ENCODE measurements at places on chromosomes 4 and X. TPM values are rescaled to one million over a fixed set of nuclear protein-coding genes. Genes with fewer than 3 reads are reported as not detected.

DNA sequence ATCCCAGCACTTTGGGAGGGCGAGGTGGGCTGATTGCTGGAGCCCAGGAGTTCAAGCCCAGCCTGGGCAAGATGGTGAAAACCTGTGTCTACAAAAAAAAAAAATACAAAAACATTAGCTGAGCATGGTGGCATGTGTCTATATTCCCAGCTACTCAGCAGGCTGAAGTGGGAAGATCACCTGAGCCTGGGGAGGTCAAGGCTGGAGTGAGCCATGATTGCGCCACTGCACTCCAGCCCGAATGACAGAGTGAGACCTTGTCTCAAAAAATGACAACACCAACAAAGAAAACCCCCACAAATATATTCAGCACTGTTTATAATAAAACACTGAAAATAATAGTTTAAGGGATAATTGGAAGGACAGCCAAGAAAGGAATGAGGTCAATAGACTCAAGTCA, 3.6 kb upstream of the ELOVL6 start:
- peaks cover 4% of the 10 kb centered on the region for H3K4me1 ChIP-seq
- no peaks in the 10 kb centered on the region for H3K27me3 ChIP-seq
- no peak overlapping the region for H3K27ac ChIP-seq
- DNase-seq, result no peak

GRCh38 chr4:138938366-138938690, 77.3 kb upstream of the NOCT start:
- H3K27me3 ChIP-seq, result no peaks in the 10 kb centered on the region
- no peak for DNase-seq
- H3K4me1 ChIP-seq, result no peaks in the 10 kb centered on the region
- H3K36me3 ChIP-seq, result no peaks in the 10 kb centered on the region
- no peak overlapping the region for H3K27ac ChIP-seq
- H3K4me3 ChIP-seq, result no peak overlapping the region

DNA sequence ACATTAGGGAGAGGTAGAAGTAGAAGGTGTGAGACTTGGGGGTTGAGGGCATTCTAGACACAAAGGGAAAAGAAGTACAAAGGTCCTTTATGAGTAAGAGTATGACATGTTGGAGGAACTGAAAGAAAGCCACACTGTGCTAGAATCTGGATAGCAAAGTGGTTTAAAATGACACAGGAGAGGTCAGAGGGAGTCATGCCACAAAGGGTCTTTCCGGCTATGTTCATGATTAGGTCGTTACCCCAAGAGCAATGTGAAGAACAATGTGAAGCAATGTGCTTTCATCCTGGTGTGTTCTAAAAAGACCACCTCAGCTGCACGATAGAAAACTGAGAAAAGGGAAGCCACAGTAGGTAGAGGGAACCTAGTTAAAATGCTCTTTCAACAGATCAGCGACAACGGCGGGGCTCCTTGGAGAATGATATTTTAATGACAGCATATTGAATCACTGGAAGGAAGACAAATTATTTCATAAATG, 29.2 kb downstream of the SMIM14 start:
- H3K27ac ChIP-seq, result no peak overlapping the region
- no peak overlapping the region for H3K4me3 ChIP-seq
- no peak for DNase-seq
- no peaks in the 10 kb centered on the region for H3K27me3 ChIP-seq
- no peaks in the 10 kb centered on the region for H3K36me3 ChIP-seq
- no peaks in the 10 kb centered on the region for H3K4me1 ChIP-seq

- no peaks in the 10 kb centered on the region for H3K4me1 ChIP-seq
- H3K27me3 ChIP-seq, result no peaks in the 10 kb centered on the region
- no peak for DNase-seq
- no peak overlapping the region for H3K4me3 ChIP-seq
- H3K36me3 ChIP-seq, result no peaks in the 10 kb centered on the region
- no peak overlapping the region for H3K27ac ChIP-seq
Measured at GRCh38 chr4:6128221-6128850, 72.0 kb downstream of the JAKMIP1 start.

GRCh38 chr4:5266991-5267390, 215.7 kb downstream of the STK32B start:
- H3K36me3 ChIP-seq, result no peaks in the 10 kb centered on the region
- DNase-seq, result no peak
- H3K4me3 ChIP-seq, result no peak overlapping the region

- H3K27ac ChIP-seq, result no peak overlapping the region
- DNase-seq, result no peak
- H3K4me1 ChIP-seq, result no peaks in the 10 kb centered on the region
- H3K4me3 ChIP-seq, result no peak overlapping the region
- no peaks in the 10 kb centered on the region for H3K27me3 ChIP-seq
- H3K36me3 ChIP-seq, result no peaks in the 10 kb centered on the region
Measured at GRCh38 chr4:3405176-3405575, 36.6 kb upstream of the HGFAC start.

DNA sequence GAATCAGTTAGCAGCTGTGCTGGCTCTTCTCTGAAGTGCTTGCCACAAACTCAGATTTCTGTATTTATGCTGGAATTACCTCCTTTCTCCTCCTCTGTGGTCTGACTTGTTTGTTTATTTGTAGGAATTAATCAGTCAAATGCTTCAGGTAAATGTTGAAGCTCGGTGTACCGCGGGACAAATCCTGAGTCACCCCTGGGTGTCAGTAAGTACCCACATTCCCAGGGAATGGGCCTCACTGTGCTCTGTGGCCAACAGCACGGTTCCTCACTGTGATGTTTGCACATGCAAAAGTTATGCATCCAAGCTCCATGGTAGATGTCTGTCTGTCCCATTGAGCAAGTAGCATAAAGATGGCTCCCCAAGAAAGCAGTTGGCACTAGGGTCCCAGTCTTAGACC, 169.9 kb downstream of the DCLK2 start:
- H3K36me3 ChIP-seq, result no peaks in the 10 kb centered on the region
- H3K4me1 ChIP-seq, result no peaks in the 10 kb centered on the region
- H3K4me3 ChIP-seq, result no peak overlapping the region
- no peaks in the 10 kb centered on the region for H3K27me3 ChIP-seq
- no peak overlapping the region for H3K27ac ChIP-seq
- DNase-seq, result no peak

- peaks cover 30% of the 10 kb centered on the region for H3K4me1 ChIP-seq
- H3K27ac ChIP-seq, result no peak overlapping the region
- H3K27me3 ChIP-seq, result no peaks in the 10 kb centered on the region
- no peak overlapping the region for H3K4me3 ChIP-seq
- H3K36me3 ChIP-seq, result no peaks in the 10 kb centered on the region
Measured at GRCh38 chrX:21958916-21959315, 18.4 kb downstream of the SMS start.

DNA sequence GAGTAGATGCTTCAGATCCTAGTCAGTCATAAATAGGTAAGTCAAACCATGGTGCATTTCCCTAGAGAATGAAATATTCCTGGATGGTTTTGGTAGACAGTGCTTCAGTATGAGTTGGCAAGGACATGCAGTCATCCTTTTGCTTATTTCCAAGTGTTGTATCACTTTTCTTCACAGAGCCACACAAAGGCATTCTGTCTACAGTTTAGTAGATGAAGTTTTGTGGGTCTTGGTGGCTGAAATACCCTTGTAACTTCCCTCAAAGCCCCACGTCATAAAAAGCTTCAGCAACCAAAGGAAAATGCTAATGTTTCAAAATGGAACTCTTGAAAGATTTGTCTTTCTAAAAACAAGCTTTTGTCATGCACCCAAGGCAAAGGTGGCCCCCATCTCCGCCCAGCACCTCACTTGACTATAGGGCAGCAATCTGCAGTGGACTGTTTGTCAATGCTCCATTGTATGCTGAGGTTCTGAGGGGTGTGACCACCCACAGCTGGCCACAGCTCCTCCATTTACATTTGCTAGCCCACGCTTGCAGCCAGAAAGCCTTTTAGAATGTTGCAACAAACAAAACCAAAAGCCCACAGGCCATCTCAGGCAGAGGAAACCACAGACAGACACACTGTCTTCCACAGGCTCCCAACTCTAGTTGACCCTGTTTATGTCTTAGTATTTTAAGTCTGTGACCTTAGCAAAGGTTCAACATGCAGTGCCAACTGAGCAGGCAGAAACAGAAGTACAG, 87.1 kb upstream of the FAM9C start:
- H3K36me3 ChIP-seq, result no peaks in the 10 kb centered on the region
- peak; percentile 31 for DNase-seq
- H3K27me3 ChIP-seq, result no peaks in the 10 kb centered on the region

DNA sequence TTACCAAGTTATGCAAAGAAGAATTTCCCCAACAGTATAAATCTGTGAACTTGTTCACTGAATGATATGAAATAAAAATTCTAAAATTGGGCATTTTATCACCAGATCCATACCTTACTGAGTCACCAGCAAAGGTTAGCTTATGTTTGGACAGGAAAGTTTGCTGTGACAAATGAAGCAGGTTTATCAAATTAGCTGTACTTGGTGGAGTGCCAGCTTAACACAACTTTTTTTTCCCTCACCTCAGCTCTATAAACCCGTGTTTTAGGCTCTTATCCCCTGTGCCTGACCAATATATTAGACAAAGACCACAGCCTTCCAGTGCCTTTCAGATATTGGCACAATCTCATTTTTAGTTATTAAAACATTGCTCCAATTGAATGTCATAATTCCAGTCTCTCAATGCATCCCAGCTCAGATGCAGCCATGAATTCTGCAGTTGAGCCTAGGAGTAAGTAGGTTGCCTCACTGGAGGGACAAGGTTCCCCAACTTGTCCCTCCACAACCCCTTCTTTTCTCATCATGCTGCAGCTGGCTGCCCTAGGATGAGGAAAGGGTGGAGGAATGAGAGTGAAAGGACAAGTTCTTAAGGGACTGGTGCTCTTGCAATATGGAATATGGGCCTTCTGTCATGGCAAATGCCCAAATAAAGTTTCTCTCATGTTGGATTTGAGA, 27.0 kb upstream of the PDGFC start:
- H3K27me3 ChIP-seq, result no peaks in the 10 kb centered on the region
- H3K27ac ChIP-seq, result no peak overlapping the region
- no peak for DNase-seq
- H3K4me1 ChIP-seq, result no peaks in the 10 kb centered on the region
- H3K36me3 ChIP-seq, result no peaks in the 10 kb centered on the region

- H3K27me3 ChIP-seq, result no peaks in the 10 kb centered on the region
- H3K27ac ChIP-seq, result no peak overlapping the region
- H3K4me3 ChIP-seq, result no peak overlapping the region
- no peaks in the 10 kb centered on the region for H3K36me3 ChIP-seq
Measured at GRCh38 chr4:90007494-90008167, 113.0 kb downstream of the MMRN1 start.

DNA sequence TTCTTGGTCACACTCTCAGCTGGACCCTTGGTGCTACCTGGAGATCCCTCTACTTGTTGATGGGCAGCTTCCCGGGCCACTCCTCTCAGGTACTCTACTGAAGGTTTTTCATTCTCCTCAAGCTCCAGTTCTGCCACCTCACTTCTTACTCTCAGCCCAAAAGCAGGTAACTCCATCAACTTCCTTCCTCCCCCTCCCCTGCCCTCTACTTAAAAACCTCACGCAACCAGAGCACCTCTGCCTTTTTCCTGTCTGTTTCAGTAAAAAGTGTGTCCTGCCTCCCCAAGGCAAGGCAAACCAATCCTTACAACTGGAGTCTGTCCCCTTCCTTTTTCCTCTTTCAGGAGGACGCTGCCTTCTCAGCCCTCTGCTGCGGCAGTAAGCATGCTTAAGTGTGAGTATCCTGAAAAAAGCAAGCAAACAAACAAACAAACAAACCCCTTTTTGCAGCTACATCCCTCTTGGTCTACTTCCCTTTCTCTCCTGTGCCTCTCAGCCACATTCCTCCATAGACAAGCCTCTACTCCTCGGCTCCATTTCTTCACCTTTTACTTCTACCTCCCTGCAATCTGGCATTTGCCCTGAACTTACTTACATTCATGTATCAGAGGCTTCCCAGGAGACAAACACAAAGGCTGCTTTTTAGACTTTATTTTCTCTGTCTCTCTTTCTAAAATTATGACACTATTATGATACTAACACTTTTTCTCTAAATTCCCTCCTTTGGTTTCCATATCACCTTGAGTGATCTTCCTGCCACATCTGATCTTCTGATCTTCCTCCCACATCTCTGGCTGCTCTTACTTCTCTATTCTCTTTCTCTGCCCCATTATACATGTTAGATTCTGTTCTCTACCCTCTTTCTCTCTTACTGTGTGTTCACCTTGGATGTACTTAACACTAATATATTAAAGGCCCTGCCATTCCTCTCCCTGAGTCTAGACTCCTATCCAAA, 5.4 kb downstream of the ALPK1 start:
- H3K36me3 ChIP-seq, result no peaks in the 10 kb centered on the region
- H3K4me3 ChIP-seq, result no peak overlapping the region
- no peaks in the 10 kb centered on the region for H3K27me3 ChIP-seq
- H3K4me1 ChIP-seq, result peaks cover 46% of the 10 kb centered on the region
- no peak for DNase-seq

The PLCXD1 gene
- 28.7 TPM for total RNA-seq

The CDKL2 gene
- 0.39 TPM for total RNA-seq

The SPANXN4 gene
- total RNA-seq, result not detected
